EH (cell line): ENCODE measurements at places on chromosomes 1 and 21.

DNA sequence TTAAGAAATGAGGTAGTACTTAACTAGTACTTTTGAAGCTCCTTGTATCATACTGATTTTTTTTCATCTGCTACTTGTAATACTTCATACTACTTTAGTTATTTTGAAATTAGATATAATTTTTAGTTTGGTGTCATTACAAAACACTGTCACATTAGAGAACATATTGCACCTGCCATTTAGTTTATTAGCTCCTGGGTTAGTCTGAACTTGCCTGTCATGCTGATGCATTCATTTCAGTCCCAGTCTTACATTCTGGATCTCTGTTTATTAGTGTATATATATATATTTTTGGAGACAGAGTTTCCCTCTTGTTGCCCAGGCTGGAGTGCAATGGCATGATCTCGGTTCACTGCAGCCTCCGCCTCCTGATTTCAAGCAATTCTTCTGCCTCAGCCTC lies 50.3 kb downstream of the DYRK1A start:
- DNase-seq = no peak

- peak; percentile 69 for DNase-seq
These were observed 17.6 kb upstream of the IFI6 start for GRCh38 chr1:27689423-27690173.

GRCh38 chr1:109668123-109668775 lies 392 bp downstream of the GSTM2 start:
- no peak for DNase-seq

DNA sequence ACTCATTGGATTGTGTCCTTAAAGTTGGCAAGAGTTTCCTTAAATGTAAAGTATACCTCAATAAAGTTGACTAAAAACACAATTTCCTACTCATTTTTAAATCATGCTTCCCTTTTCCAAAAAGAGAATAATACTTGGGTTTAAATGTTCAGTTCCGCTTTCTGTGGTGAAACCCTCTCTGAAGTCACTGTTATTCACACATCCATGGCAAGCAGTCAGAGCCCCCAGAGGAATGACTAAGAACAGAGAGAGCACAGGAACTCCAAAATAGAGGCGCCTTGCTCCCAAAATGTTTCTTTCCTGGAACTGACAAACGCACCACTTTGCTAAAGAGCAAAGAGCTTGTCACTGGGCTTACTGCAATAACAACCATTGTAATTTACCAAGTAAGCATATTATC lies 142.5 kb downstream of the TIAM1 start:
- DNase-seq = no peak

GRCh38 chr1:47554082-47554481 lies 116.2 kb downstream of the FOXD2 start:
- no peak for DNase-seq

DNA sequence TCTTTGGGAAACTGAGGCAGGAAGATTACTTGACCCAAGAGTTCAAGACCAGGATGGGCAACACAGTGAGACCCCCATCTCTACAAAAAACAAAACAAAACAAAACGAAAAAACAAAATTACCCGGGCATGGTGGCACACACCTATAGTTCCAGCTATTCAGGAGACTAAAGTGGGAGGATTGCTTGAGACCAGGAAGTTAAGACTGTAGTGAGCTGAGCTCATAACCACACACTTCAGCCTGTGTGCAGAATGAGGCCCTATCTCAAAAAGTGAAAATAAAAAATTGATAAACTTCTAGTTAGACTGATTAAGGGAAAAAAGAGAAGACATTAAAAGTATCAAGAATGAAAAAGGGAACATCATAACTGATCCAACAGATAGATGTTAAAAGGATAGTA lies 154.0 kb downstream of the RHOU start:
- no peak for DNase-seq

- no peak for DNase-seq
These were observed 262.0 kb upstream of the CXADR start for GRCh38 chr21:17250778-17251241.

- peak; percentile 93 for DNase-seq
These were observed 144.8 kb upstream of the VANGL1 start for GRCh38 chr1:115496904-115497527.

- DNase-seq = peak; percentile 67
These were observed 35.5 kb downstream of the IFNAR1 start for GRCh38 chr21:33360281-33360680.

GRCh38 chr1:200487650-200488049 lies 77.8 kb upstream of the ZNF281 start:
- DNase-seq = no peak

- no peak for DNase-seq
These were observed 309.2 kb downstream of the HLX start for GRCh38 chr1:221188458-221188857.

- DNase-seq = peak; percentile 20
These were observed 55.3 kb downstream of the SEC16B start for GRCh38 chr1:177914603-177915002.

- no peak for DNase-seq
These were observed 9.7 kb downstream of the TNR start for GRCh38 chr1:175733722-175734121.

DNA sequence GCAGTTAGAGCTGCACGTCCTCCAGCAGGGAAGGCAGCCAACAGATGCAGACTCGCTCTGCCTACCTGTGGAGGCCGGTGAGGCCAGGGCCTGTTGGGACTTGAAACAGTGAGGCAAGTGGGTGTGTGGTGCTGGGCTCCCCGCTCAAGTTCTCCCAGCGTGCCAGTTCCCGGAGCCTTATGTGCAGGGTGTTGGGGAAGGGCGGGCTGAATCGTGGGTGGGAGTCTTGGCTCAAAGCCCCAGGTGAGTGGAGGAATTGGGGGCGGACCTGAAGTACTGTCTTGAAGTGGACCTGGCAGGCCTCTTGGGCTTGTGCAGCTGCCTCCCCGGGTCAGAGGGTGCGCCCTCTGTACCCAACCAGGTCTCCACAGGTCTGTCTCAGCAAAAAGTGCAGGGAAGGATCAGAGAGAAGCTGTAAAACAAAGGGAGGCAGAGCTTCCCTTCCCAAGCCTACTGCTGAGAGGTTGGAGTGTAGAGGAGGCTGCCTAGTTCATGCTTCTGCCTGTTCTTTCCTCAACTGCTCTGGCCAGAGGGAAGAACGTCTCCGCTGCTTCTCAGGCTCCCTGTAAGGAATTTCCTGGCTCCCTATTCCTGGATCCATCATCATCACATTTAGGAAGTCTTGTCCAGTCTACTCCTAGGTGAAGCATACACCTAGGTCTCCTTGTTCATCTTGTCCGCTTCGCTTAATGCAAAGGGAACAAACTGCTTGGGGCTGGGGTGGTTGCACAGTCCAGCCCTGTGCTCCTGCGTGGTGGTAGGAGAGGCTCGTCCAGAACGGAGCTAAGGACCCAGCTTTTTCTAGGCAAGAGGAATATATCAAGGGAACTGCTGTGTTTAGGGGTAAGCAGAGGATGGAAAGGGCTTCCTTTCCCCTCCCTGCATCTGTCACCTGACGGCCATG lies 14.9 kb downstream of the UTP11 start:
- no peak for DNase-seq

- DNase-seq = no peak
These were observed 124.2 kb upstream of the ZBTB40 start for GRCh38 chr1:22327411-22327810.

GRCh38 chr1:64514197-64514765 lies 44.4 kb downstream of the CACHD1 start:
- DNase-seq = peak; percentile 90

DNA sequence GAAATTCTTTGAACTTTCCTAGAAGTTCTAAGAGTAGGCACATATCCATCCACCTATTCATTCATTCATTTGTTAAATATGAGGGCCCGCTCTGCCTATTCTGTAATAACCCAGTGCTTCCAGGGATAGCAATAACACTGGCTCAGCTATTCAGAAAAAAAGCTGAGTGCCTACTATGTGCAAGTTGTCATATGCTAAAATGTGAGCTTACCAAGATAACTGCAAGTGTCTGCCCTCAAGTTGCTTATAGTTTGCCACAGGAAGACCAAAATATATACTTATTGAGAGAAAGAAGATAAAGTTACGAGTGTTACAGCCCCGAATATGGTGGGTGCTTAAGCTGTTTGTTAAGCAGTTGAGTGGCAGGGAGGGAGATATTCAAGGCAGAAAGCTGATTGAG lies 39.6 kb downstream of the CD55 start:
- no peak for DNase-seq

GRCh38 chr21:36100971-36101641 lies 31.3 kb downstream of the CBR1 start:
- DNase-seq = no peak

DNA sequence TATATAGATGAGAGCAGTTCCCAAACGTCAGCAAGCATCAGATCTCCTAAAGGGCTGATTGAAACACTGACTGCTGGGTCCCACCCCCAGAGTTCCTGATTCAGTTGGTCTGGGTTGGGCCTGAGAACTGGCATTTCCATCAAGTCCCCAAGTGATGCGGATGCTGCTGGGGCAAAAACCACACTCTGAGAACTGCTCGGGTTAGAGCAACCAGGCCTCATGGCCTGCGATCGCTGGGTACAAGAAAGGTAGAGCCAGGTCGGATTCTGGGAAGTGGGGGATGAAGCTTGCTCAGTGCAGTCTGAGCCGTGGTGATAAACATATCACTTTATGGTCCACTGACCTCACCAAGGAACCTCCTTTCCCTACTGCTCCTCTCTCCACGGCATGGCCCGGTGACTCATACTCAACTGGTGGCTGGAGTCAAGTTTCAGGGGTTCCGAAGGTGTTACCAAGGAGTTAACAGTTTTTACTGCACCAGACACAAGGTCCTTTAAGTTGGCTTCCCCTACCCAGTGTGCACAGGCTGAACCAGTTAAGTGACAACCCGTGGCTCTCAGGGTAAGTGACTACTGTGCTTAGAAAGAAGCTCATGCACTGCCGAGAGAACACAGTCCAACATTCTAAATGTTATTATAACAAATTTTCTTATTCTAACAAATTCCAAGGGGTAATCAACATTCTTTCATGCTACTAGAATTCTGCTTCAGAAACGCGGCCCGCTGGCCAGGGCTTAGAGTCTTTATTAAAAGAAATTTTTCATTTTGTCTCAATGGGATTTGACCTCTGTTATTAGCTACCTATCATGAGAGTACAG lies 153.5 kb downstream of the TGFBR3 start:
- DNase-seq = peak; percentile 86

- DNase-seq = peak; percentile 67
These were observed 68.5 kb upstream of the ADAM30 start for GRCh38 chr1:119964673-119965363.

DNA sequence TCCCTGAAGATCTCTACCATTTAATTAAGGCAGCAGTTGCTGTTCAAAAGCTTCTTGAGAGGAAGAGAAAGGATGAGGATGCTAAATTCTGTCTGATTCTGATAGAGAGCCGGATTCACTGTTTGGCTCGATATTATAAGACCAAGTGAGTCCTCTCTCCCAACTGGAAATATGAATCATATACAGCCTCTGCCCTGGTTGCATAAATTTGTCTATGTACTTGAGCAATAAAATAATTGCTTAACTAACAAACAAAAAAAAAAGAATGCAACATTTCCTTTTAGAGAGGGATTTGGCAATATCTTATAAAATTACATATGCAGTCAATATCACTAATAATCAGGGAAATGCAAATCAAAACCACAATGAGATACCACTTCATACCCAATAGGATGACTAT lies 26.8 kb downstream of the ALDH9A1 start:
- no peak for DNase-seq

DNA sequence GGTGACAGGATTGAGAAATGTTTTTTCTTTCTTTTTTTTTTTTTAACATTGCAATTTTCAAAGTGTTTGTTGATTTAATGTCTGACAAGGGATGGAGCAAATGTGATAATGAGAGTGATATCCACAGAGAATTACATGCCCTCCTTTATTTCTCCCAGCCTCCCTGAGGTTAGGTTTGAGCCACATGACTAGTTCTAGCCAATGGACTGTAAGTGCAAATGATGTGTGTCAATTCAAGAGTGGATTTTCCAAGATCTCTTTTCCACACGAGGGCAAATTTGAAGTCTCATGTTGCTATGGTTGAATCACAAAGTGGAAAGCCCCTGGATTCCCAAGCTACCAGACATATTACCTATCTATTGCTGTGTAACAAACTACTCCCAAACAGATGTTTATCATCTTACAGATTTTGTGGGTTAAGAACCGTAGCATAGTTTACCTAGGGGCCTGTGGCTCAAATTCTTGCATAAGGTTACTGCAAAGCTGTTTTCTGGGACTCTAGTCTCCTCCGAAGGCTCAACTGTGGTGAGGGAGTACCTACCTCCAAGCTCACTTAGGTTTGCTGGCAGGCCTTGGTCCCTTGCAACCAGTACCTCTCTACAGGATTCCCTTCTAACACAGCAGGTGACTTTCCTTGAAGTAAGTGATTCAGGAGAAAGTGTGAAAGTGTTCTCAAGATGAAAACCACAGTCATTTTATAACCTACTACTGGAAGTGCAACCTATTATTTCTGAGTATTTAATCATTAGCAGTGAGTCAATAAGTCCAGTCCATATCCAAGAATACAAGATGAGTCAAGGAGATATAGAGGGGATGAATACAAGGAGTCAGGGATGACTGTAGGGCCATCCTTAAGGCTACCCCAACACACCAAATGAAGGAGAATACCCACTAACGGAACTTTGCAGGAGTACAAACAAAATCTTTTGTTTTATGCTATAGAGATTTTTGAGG lies 533.6 kb downstream of the PTPRC start:
- peak; percentile 3 for DNase-seq

- no peak for DNase-seq
These were observed 187.6 kb upstream of the FAM78B start for GRCh38 chr1:166354406-166354805.

- DNase-seq = no peak
These were observed 436.2 kb downstream of the MATN1 start for GRCh38 chr1:30286988-30287839.

GRCh38 chr1:41666981-41667631 lies 182.6 kb upstream of the EDN2 start:
- peak; percentile 74 for DNase-seq

GRCh38 chr1:117606649-117607430 lies 992 bp downstream of the TENT5C start:
- peak; percentile 57 for DNase-seq

DNA sequence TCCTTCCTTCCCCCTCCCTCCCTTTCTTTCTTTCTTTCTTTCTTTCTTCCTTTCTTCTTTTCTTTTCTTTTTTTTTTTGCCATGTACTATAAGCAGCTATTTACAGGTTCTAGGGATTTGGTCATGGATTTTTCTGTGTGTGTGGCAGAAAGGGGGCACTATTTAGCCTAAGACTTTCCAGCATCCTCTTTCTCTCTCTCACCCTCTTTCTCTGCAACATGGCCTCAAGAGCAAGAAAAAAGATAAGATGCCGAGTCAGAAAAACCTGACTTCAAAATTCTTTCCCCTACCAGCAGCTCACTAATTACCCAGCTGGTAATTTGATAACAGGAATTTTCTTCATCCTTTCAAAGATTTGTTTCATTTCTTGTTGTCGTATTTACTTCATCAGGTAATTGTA lies 458.3 kb upstream of the ADAMTS5 start:
- DNase-seq = peak; percentile 32

GRCh38 chr1:201356236-201356635 lies 21.2 kb downstream of the TNNT2 start:
- DNase-seq = no peak
